ENCODE measurements at places on chromosomes 3 and 15.

GRCh38 chr3:74839566-74839965 lies 225.1 kb upstream of the CNTN3 start:
- DNase-seq, result no peak

- DNase-seq, result no peak
Observed at GRCh38 chr3:67567893-67568292, 86.5 kb downstream of the SUCLG2 start.

- DNase-seq, result no peak
Observed at GRCh38 chr3:53083949-53084309, 38.1 kb upstream of the SFMBT1 start.

DNA sequence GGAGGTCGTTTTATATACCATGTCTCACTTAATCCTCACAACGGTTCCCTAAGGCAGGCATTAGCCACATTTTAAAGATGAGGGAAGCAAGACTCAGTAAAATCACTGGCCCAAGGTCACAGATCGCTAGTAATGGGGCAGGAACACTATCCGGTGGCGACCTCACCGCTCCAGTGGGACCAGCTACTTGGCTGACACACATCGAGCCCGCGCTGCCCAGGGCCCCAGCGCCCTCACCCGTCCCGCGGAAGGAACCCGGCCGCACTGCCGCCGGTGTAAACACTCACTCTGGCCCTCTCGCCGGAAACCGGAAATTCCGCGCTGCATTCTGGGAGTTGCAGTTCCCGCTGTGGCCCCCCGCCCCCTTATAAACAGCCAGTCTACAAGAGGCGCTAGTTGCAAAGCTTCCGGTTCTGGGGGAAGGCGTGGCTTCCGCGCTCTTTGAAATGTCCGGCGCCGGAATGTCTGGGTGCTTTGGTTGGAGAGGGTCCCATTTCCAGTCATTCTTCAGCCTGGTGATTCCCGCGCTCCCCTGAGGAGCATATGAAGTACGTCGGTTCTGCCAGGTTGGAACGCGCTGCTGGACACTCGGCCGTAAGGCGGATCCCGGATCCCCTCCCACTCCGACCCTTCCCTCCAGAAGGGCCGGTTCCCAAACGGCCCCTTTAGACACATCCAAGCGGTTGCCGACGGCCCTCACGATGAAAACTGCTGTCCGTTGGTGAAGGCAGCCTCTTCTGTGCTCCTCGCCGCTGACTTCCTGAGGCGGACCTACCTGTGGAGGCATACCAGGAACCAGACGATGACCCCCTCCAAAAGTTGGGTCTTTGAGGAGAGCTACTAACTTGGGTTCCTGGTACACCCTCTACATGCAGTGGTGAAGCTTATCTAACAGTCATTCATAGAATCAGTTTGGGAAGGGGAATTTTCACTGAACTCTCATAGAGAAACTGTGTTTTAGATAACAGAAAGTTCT lies at the start of gene UBL7:
TSS of gene UBL7 (minus strand) at position 290 of the 976 bp plus-strand sequence. CDS start 2,293 bp downstream, outside the sequence.
- peak; percentile 96 for DNase-seq

GRCh38 chr3:127761441-127761801 lies 60.9 kb downstream of the MGLL start:
- no peak for DNase-seq

DNA sequence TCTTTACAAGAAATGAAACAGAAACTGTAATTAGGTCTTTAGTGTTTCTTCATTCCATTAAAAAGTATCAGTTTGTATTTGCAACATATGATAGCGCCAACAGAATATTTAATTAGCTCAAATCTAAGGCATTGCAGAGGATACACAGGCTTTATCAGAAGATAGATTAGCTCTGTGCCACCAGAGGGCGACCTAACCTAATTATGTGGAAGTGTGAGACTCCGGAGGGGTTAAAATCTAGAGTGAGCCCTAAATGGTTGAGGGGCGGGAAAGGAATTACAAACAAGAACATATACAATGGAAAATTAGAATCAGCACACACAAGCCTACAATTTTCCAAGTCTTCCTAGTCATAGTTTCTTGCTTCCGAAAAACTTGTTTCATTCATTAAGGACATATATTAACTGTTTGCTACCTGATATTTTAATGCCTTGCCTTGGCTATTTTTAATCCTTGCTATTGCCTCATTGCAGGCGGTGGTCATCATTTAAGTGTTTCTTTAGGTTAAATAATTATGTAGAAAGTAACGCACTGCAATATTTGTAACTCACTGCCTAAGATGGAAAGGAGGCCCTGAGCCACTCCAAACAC lies 18.0 kb upstream of the RYR3 start:
- no peak for DNase-seq

DNA sequence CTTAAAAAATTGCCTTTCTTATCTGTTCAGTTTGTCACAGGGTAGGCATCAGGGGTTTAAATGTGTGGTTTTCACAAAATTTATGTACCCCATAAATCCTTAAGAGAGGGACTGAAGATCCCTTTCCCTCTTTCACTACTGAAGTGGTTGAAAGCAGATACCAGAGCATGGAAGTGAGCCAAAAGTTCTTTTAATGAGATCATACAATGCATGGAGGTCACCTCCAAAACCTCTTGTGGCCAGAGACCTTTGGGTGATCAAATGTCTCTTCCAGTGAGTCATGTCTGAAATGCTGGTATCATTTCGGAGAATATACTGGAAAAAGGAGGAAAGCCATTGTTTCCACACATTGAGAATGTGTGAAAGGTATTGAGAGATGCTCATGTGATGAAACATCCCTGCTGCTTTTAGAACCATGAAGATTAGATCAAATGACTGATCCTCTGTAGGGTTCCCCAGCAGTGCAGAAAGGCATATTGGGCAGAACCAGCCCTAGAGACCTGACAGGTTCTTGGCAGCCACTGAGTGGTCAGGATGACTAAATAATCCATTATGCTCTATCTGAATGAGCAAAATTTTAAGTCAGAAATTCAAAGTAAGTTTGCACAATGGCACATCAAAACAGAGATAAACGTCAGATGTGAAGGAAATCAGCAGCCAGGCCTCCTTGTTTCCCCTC lies 165.8 kb upstream of the SLC2A2 start:
- no peak for DNase-seq

- no peak for DNase-seq
Observed at GRCh38 chr15:88605189-88606069, 15.7 kb upstream of the AEN start.

DNA sequence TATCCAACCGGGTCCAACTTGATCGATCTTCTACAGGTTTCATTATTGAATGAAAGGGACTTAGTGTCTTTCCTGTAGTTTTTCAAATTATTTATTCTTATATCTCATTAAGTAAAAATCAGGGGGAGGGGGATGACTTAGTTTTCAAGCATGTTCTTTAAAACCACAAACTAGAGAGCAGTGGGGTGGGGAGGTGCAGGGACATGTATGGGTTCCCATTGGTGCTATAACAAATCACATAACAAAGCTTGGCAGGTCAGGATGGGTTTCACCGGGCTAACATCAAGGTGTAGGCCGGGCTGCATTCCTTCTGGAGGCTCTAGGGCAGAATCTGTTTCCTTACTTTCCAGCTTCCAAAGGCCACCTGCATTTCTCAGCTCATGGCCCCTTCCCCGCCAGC lies 32.7 kb downstream of the CCNL1 start:
- no peak for DNase-seq

GRCh38 chr3:10470120-10471053 lies 35.0 kb downstream of the ATP2B2 start:
- no peak for DNase-seq

GRCh38 chr3:38950581-38950980 lies 101.2 kb downstream of the SCN11A start:
- no peak for DNase-seq

DNA sequence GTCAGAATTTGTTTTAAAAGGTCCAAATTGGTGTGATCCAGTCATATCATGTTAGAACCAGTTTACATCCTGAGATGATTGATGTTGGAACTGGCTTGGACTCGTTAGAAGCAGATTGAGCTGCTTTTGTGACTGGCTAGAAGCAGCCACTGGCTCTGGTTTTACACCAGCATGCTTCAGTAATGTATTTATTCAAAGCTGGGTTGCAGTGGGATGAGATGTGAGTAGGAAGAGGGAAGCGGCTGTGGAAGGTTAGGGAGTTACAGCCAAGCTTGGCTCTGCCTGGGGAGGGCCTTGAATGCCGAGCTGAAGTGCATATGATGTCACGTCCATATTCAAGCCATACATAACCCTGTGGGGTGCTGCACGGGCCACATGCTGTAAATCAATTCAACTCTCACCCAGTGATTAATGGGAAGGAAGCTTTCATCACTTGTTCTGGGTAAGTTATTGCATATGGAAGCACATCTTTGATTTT lies 104.0 kb upstream of the SMAD3 start:
- DNase-seq, result no peak

DNA sequence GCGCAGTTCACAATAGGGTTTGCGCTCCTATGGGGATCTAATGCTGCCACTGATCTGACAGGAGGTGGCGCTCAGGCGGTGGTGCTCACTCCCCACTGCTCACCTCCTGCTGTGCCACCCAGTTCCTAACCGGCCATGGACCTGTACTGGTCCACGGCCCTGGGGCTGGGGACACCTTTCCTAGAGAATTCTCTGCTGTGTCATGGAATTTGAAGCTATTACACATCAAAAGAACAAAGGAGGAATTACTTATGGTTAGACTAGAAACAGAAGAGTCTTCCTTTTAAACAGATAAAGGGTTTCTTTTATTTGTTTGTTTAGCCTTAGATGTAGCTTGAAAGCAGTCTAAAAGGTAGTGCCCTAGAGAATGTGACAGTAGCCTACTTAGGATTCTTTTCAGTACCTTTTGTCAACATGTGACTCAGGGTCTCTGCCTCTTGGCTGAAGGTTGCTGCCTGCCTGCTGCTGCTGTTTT lies 50.3 kb downstream of the PAK2 start:
- no peak for DNase-seq

GRCh38 chr3:178117641-178118040 lies 418.6 kb upstream of the KCNMB2 start:
- DNase-seq, result no peak

DNA sequence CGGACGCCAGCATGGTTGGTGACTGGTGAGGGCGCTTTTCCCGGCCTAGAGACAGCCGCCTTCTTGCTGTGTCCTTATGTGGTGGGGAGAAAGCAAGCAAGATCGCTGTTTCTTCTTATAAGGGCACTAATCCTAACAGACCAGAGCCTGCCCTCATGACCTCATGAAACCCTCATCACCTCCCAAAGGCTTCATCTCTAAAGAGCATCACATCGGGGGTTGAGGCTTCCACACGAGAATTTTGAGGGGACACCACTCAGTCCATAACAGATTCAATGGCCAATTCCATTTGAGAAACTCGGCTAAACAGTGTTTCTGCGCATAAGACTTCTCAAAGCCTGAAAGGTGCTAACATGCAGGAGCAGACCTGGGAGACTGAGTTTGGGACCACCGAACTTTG lies 54.0 kb downstream of the VGLL4 start:
- DNase-seq, result no peak

DNA sequence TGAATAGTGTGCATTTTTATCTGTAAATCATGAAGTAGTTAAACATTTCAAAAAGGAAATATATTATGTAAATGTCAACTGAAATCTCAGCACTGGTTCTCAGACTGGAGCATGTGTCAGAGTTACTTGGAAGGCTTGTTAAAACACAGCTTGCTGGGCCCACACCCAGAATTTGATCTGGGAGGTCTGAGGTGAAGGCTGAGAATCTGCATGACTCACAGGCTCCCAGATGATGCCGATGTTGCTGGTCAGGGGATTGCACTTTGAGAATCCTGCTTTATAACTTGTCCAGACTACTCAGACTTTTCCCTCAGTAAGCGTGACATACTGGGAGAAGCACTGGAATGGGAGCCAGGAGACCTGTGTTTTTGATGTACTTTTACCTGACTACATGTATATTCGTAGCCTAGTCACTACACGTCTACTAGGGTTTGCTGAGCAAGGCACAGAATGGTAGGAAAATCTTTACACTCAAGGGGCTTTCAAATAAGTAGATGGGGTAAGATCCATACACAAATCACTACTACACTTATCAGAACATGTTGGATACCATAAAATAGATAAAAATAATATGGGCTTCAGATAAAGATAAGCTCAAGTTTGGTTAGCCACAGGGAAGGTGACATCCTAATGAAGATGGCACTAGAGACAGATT lies 77.1 kb upstream of the MEX3B start:
- DNase-seq, result no peak

GRCh38 chr3:171163101-171164066 lies 136.9 kb upstream of the SLC2A2 start:
- no peak for DNase-seq

GRCh38 chr3:10814623-10815022 lies 1.4 kb upstream of the SLC6A11 start:
- no peak for DNase-seq

GRCh38 chr3:177146646-177147045 lies 50.6 kb downstream of the TBL1XR1 start:
- no peak for DNase-seq

GRCh38 chr15:75751891-75752290 lies 39.2 kb upstream of the CSPG4 start:
- no peak for DNase-seq

- DNase-seq, result no peak
Observed at GRCh38 chr3:14323401-14324223, 78.8 kb upstream of the SLC6A6 start.

GRCh38 chr3:16012086-16012485 lies 162.4 kb upstream of the GALNT15 start:
- DNase-seq, result no peak

- DNase-seq, result no peak
Observed at GRCh38 chr3:129718201-129718600, 111.7 kb upstream of the PLXND1 start.

GRCh38 chr3:124281453-124282316 lies 289.8 kb upstream of the ROPN1 start:
- DNase-seq, result no peak

DNA sequence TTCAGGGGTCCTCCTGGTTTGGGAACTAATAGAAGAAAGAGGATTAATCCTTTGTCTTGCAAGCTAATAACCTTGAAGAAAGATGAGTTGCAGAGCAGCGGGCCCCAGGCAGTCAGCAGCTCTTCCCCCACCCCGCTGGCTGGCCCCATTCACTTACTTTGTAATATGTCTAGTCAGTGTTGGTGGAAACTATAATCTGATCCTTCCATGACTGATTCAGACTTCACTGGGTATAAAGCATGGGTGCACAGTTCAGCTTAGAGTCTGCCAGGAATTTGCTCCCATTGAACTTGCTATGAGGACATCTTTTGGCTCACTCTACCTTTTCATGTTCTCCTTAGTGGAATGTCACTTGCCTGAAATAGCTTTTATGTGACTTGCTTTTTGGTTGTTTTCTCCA lies 117.7 kb downstream of the CCNL1 start:
- DNase-seq, result no peak

DNA sequence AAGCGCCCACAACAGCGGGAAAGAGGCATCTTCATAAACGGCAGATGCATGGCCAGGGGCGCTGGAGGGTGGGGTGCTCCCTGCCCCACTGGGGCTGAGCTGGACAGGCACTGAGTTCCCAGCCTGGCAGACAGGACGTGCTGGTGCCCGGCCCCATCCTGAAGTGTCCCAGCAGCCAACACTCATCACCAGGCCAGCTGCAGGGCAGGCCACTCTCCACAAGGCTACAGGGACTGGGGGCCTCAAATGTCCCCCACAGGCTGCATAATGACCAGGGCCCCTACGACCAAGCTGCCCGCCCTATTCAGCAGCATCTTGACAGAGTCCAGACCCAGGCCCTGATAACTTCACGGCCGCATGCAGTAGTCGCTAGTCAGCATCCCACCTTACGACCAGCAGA lies 124.1 kb upstream of the IQSEC1 start:
- no peak for DNase-seq

All from stimulated activated CD8-positive, alpha-beta memory T cell treated with anti-CD3 and anti-CD28 coated beads, Interleukin-7, amount 100 ng/mL, for 4 hours (primary cell).